Bladder microvascular endothelial cell (primary cell): ENCODE measurements at places on chromosomes 3 and 15. TPM values are rescaled to one million over a fixed set of nuclear protein-coding genes. Genes with fewer than 3 reads are reported as not detected.

The KCNH8 gene
- total RNA-seq: under 0.01 and 0.06 TPM in 2 replicates

The EPB42 gene
- total RNA-seq: not detected in 2 replicates

The PLA1A gene
- total RNA-seq: 1.8 and 20.3 TPM in 2 replicates

The DPPA2 gene
- not detected in 2 replicates for total RNA-seq

The A4GNT gene
- not detected in 2 replicates for total RNA-seq

The CTXN2 gene
- total RNA-seq: not detected in 2 replicates

The ABHD5 gene
- total RNA-seq: 10.7 and 22.5 TPM in 2 replicates

The ALDH1L1 gene
- under 0.01 TPM in 1 of 2 replicates, not detected in the other for total RNA-seq

The AMIGO3 gene
- total RNA-seq: not detected in 2 replicates

The SPATA12 gene
- total RNA-seq: 0.13 TPM in 1 of 2 replicates, not detected in the other

The NR2F2 gene
- total RNA-seq: 5.8 and 23.0 TPM in 2 replicates

The CCDC39 gene
- 0.06 TPM in 1 of 2 replicates, not detected in the other for total RNA-seq

The ISL2 gene
- under 0.01 and 0.57 TPM in 2 replicates for total RNA-seq

The EFHB gene
- total RNA-seq: 0.25 TPM in 1 of 2 replicates, not detected in the other

The GDPGP1 gene
- 4.2 and 7.6 TPM in 2 replicates for total RNA-seq

The C3orf85 gene
- not detected in 2 replicates for total RNA-seq

The SPESP1 gene
- 1.1 and 2.8 TPM in 2 replicates for total RNA-seq

The ZNF502 gene
- 2.3 and 4.8 TPM in 2 replicates for total RNA-seq

The OR5K1 gene
- total RNA-seq: not detected in 2 replicates

The DZIP3 gene
- total RNA-seq: 3.2 and 6.3 TPM in 2 replicates

The TMCO5A gene
- not detected in 2 replicates for total RNA-seq

The SLC9C1 gene
- total RNA-seq: 0.13 TPM in 1 of 2 replicates, not detected in the other

The CCDC54 gene
- total RNA-seq: not detected in 2 replicates

The CCR9 gene
- total RNA-seq: not detected in 2 replicates

The HRG gene
- total RNA-seq: not detected in 2 replicates

The CD96 gene
- not detected in 2 replicates for total RNA-seq

The CASR gene
- not detected in 2 replicates for total RNA-seq

The GABRR3 gene
- total RNA-seq: not detected in 2 replicates

The SGO1 gene
- 4.0 and 4.2 TPM in 2 replicates for total RNA-seq

The SACM1L gene
- 22.5 and 50.6 TPM in 2 replicates for total RNA-seq

The TLE3 gene
- 28.0 and 33.9 TPM in 2 replicates for total RNA-seq

The TAGLN3 gene
- total RNA-seq: 0.13 TPM in 1 of 2 replicates, not detected in the other

The ISLR2 gene
- 0.06 TPM in 1 of 2 replicates, not detected in the other for total RNA-seq

The SI gene
- total RNA-seq: not detected in 2 replicates

The CCDC33 gene
- total RNA-seq: not detected in 2 replicates

The PPP1R14D gene
- not detected in 2 replicates for total RNA-seq

The ANKUB1 gene
- total RNA-seq: not detected in 2 replicates

The POTEB2 gene
- not detected in 2 replicates for total RNA-seq

The GABRB3 gene
- total RNA-seq: under 0.01 TPM in 1 of 2 replicates, not detected in the other

The NR2E3 gene
- total RNA-seq: 0.50 TPM in 1 of 2 replicates, not detected in the other

The CFAP20DC gene
- total RNA-seq: 0.81 and 0.82 TPM in 2 replicates

The TM4SF18 gene
- 248 and 498 TPM in 2 replicates for total RNA-seq

The ULK3 gene
- 13.3 and 33.2 TPM in 2 replicates for total RNA-seq

The ZNF620 gene
- 2.8 and 7.2 TPM in 2 replicates for total RNA-seq

The NMNAT3 gene
- 0.81 and 1.5 TPM in 2 replicates for total RNA-seq

The CFAP92 gene
- total RNA-seq: 0.16 and 0.69 TPM in 2 replicates

The CCDC32 gene
- total RNA-seq: 10.8 and 13.2 TPM in 2 replicates

The IL17RE gene
- 0.19 and 0.49 TPM in 2 replicates for total RNA-seq

The RTP3 gene
- not detected in 2 replicates for total RNA-seq

The GBE1 gene
- total RNA-seq: 70.7 and 109 TPM in 2 replicates

The NR1I2 gene
- under 0.01 TPM in 1 of 2 replicates, not detected in the other for total RNA-seq

The DAG1 gene
- 23.2 and 53.4 TPM in 2 replicates for total RNA-seq
